SJSA1 (cell line): ENCODE measurements at places on chromosomes 11 and 22. TPM values are rescaled to one million over a fixed set of nuclear protein-coding genes. Genes with fewer than 3 reads are reported as not detected.

TAGLN gene
- total RNA-seq = 655 and 717 TPM in 2 replicates

- peak; percentile 3 for DNase-seq
Observed at GRCh38 chr11:74055938-74056337, 47.1 kb upstream of the UCP3 start.

DNA sequence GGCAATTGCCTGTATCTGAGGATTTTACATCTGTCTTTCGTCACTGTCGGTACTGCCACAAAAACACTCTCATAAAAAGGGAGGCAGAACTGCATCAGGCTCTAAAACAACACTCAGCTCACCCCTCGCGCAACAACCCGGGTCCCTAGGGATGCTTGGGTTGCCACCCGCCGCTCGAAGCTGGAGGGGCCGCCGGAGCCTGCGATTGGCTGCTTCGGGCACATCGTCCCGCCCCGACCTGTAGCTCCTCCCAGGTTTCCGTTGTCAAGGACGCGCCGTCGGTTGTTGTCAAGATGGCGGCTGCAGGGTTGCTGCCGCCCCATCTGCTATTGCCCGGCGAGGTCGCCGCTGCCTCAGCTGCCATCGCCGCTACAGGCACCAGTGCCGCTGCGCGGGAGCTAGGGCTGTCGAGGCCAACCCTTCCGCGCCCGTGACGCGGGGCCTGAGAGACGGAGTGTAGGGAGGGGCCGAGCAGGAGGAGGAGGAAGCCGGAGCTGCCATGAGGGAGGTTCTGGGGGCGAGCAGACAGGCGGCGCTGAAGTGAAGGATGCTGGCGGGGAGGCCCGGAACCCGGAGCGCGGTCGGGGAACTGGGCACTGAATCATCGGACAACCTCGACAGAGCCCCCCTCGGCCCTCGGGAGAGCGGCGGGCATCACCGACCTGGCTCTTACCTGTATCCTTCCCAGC is at the start of gene CEP126:
TSS of gene CEP126 (plus strand) at position 273 of the 689 bp plus-strand sequence. CDS start at position 548, 275 bp downstream.
- peak; percentile 87 for DNase-seq

GRCh38 chr11:77413850-77414460 is 59.9 kb downstream of the PAK1 start:
- no peak for DNase-seq

DNA sequence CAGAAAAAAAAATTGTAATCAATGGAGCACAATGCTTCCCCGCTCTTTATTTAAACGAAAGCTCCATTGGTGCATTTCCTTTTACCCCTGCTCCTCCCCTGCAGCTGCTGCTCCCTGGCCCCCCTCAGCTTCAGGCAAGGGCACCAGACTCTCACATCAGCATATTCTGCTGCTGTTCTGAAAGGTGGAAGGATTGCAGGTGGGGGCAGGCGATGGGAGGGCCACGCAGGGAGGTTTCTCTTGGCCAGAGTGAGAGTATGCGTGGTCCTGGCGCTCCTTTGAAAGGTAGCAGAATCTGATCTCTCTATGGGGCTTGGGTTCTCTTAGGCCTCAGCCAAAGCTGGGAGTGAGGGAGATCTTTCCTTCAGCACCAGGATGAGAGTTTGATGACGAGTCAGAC is 240.9 kb upstream of the CADM1 start:
- DNase-seq = no peak

GRCh38 chr11:34501500-34501899 is 12.1 kb downstream of the ELF5 start:
- DNase-seq = no peak

DNA sequence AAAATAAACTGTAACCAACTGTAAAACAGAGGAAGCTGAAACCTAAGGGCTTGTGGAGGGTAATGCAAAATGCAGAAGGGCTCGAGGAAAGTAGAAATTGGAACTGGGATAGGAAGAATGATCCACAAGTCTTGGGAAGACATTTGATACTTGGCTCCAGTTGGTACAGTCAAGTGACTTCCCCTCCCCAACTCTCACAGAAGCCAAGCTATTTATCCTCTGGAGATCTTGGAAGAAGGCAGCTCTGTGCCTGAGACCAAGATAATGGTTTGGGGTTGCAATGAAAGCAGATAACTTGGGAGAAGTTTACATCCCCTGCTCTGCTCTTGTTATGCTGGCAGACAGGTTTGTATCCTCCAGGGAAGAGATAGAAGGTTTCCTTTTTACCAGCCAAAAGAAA is 198.9 kb upstream of the ZC3H12C start:
- DNase-seq = no peak

GRCh38 chr22:48346311-48346710 is 1481.4 kb downstream of the BRD1 start:
- no peak for DNase-seq

- DNase-seq = no peak
Observed at GRCh38 chr11:122308226-122308625, 192.2 kb upstream of the BLID start.

RPLP2 gene
- total RNA-seq = 504 and 706 TPM in 2 replicates

NCAPD3 gene
- 15.2 and 29.4 TPM in 2 replicates for total RNA-seq

GRCh38 chr22:31126128-31126868 is 3.5 kb downstream of the INPP5J start:
- no peak for DNase-seq
